A172 (cell line): ENCODE measurements at places on chromosomes 12 and 14. TPM values are rescaled to one million over a fixed set of nuclear protein-coding genes. Genes with fewer than 3 reads are reported as not detected.

Gene PIK3C2G
- not detected in 2 replicates for total RNA-seq

Gene MRPL52
- total RNA-seq, result 72.1 and 163 TPM in 2 replicates

Gene SLC8A3
- total RNA-seq, result not detected in 2 replicates

Gene ENDOU
- not detected in 2 replicates for total RNA-seq
